A172 (cell line): ENCODE measurements at places on chromosomes 13 and 19. TPM values are rescaled to one million over a fixed set of nuclear protein-coding genes. Genes with fewer than 3 reads are reported as not detected.

DNA sequence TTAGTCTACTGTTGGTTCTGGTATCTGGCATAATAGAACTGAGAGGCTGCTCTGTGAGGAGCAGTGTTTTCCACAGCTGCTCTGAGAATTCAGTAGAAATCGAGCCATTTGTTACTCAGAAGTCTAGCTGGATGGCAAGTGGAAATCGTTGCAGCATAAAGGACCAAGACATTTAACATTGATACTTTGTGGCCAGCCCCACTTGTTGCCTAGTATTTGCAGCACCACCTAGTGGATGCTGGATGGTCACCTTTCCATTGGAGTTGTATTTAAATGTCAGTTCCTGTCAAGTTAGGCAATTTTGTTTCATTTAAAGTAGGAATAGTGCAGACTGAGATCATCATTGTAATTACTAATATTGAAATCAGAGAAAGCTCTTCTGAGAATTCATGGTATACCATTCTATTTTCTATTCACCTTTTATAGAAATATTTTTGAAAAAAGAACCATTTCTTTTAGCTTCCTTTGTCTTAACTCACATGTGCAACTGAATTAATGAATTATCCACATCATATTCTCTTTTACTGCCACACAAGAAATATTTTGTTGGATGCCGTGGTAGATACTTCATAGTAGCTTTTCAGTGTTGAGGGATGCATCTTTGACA is 64.6 kb downstream of the PDS5B start:
- DNase-seq = peak; percentile 57

DNA sequence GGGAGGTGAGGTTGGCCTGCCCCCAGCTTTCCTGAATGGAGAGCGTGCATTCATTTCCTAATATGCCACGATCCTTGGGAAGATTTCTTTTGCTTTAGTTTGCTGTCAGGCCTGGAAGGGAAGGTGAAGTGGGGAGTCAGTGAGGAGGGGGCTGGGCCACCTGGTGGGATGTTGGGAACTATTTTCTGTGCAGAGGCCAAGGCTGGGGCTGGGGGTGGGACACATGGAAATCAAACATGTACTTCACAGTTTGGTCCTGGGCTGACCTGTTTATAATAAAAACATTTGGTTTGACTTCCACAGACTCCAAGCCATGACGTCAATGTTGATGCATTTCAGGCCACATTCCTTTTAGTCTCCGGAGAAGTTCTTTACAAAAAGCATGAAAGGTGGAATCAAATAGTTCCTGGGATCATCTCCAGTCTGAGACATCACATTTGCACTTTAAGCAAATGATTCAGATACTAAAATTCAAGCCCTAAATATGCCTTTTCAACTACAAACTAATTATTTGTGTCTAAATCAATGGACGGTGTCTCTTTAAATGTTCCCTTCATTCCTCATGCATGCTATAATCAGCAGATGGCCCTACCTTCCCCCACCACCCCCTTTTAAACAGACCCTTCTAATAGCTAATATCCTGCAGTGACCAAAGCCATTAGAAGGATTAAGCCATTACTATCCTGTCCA is 41.5 kb upstream of the MEDAG start:
- DNase-seq = peak; percentile 41

GRCh38 chr19:17775991-17776803 is 18.7 kb upstream of the B3GNT3 start:
- no peak for DNase-seq

DNA sequence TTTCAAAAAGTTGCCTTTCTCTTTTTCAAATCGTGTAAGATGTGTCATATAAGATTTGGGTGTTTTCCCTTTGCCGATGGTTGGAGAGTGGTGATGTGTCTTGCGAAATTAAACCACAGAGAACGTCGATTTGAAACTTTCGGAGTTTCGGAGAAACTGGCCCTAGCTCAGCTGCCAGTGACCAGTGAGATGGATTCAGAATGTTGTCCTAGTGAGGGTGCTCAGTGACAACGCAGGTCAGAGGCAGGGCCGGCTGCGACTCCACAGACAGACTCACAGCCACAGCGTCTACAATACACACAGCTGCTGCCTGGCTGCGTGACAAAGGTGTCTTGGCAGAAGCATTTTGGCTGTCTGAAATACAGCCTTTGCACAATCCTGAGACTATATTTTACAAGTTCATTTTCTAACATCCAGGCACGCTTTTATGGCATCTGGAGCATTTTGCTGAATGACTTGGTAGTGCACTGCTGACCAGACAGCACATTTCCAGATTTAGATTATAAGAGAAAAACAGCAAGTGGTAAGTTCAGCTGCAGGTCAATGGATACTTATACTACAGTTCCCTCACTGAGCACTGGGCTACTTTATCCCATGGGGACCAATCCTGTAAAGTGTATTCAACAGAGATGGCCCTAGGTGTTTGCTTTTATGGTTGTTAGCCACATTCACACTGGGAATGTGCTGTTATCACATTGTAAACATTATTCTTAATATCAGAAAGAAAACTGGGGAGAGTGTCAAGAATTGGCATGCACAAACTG is 207.5 kb downstream of the KCNRG start:
- peak; percentile 24 for DNase-seq

DNA sequence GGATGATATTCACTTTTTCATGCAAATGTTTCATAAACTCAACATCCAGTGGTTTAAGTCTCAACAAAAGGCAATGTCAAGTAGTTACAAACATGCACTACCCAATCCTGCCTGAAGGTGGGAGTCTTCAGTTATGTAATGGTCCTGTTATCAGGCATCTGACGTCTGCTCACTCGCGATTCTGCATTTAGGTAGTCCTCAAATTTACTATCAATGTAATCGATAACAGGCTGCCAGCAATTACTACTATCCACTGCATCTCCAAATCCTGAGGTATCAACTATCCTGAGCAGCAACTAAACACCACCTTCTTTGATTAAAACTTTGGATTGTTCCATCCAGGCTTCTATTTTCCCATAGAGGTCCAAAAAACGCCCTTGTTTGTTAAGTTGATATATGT is 51.2 kb downstream of the NLRP12 start:
- DNase-seq = peak; percentile 80

- DNase-seq = peak; percentile 58
These were observed 12.5 kb downstream of the FEM1A start for GRCh38 chr19:4803736-4804695.

DNA sequence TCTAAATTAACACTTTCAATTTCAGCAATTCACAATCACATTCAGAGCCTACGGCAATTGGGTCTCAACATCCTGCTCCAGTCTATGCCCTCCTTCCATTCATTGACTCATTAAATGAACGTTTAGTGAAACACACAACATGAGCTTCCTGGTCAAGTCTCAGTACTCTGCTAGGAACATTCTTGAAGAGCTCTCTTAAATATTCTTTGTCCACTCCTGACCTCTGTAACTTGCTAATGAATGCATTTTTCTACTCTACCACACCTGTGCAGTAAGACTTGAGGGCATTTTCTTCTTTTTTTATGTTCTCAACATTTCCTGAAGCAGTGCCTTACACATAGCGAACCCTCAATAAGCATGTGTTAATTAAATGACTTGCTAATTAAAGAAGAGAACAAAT is 168.6 kb downstream of the OXGR1 start:
- no peak for DNase-seq

- DNase-seq = no peak
These were observed 28.5 kb downstream of the FBN3 start for GRCh38 chr19:8120636-8121480.

DNA sequence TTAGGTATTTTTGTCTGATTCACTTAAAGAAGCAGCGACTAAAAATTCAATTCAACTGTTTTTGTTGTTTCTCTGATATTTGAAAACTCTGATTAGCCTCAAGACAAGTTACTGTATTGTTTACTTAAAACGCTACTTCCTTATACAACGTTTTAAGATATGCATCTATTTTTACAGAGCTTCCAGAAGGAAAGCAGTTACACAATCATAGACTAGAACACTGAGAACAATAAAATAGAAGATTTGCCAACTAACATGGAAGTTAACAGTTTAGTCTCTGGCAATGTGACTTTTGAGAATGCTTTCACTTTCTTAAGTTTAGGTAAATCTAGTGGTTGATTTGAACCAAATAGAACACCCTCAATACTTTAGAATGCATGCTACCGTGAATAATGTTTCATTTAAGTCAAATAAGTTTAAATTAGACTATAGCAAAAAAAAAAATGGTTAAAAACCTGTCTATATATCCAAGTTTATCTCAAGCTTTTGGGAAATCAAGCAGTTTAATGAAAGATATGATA is 614.8 kb downstream of the DACH1 start:
- DNase-seq = peak; percentile 1

DNA sequence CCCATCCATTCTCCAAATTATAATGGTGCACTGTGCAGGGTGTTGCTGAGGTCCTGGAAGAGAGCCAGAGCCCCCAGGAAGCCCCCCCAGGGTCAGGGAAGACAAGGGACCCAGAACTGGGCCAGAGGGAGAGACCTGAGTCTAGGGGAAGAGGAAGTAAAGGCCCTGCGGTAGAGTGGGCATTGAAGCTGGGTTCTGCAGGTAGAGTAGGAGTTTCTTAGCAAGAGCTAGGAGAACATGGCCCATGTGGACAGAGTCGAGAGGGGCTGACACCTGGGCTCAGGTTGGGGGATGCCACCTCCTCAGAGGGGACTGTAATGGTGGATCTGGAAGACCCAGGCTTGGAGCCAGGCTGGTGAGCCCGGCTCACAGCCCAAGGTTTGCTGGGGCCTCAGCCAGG is 17.0 kb upstream of the ONECUT3 start:
- no peak for DNase-seq

Gene WDR87
- total RNA-seq = not detected in 2 replicates

Gene BRD4
- total RNA-seq = 7.1 and 19.1 TPM in 2 replicates
